ENCODE measurements at places on chromosomes 2 and 18. TPM values are rescaled to one million over a fixed set of nuclear protein-coding genes. Genes with fewer than 3 reads are reported as not detected.
A peak's percentile ranks its signal among the peaks of the same experiment; 100 is the strongest.

Gene TMEM37
- total RNA-seq = 28.5 TPM

Gene ABHD3
- total RNA-seq = 23.3 TPM

Gene SMC6
- total RNA-seq = 11.8 TPM

Gene MTCL1
- total RNA-seq = 11.7 TPM

Gene GTF2A1L
- not detected for total RNA-seq

Gene NAT8
- total RNA-seq = not detected

DNA sequence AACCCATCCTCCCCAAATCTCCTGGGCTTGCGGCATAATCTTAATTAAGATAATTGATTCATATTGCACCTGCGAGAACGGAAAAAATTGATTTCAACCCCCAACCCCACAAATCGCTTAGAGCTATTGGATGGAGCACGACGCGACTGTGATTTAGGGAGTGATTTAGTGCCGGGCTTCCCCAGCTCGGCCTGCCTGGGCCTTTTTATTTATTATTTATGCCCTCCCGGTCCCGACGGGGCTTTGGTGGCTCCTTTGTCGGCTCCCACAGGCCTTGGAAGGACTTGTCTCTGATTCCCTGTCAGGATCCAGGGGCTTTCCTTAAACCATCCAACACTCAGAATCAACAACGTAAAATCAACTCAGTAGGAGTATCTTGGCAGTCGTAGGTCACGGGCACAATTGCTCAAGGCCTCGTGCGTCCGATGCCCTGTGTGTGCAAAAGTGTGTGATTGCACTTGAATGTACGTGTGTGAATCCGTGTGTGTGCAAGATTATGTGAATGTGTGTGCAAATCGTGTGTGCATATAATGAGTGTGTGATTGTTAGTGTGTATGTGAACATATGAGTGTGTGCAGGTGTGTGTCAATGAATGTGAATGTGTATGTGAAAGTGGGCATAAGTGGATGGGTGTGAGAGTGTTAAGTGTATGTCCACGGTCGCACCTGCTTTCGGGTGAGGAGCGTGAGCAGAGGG lies 4.3 kb upstream of the NEUROD1 start:
- peaks cover 43% of the 10 kb centered on the region for H3K4me1 ChIP-seq
- H3K27me3 ChIP-seq = peaks cover 60% of the 10 kb centered on the region

DNA sequence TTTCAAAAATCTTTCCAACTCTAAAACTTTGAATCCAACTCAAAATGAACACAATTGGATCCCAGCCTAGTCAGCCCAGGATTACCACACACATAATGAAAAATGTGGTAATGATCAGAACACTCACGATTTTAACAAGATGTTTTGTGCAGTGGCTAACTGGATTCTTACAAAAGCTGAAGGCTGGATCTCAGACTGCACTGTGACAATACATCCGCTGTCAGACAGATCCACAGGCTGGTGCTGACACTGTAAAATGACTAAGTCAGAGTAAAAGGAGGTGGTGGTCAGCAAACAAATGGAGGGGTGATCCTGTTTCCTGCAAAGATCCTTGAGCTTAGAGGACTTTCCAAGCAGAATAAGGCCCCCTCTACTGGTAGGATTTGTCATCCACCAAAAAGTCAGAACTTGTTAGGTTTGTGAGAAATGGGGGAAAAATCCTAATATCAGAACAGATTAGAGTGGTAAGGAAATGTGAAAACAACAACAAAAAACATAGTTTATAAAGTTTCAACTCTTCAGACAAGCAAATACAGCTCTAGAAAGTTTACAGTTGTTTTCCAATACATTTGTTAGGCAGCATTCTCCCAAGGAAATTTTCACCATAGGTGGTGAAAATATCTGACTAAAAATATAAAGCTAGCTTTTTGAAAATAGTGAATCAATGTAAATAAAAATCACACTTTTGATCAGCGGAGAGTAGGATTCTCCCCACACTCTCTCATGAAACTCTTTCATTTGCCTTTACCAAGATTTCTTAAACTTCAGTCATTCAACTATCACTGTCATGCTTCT lies 211.9 kb downstream of the AGPS start:
- no peak overlapping the region for H3K4me3 ChIP-seq
- DNase-seq = no peak

- no peaks in the 10 kb centered on the region for H3K4me1 ChIP-seq
- no peak for DNase-seq
- no peak overlapping the region for H3K27ac ChIP-seq
- H3K36me3 ChIP-seq = no peaks in the 10 kb centered on the region
- no peak overlapping the region for H3K4me3 ChIP-seq
- no peaks in the 10 kb centered on the region for H3K27me3 ChIP-seq
These were observed 792.2 kb downstream of the SLC4A3 start for GRCh38 chr2:220419647-220420046.

GRCh38 chr2:180848393-180848792 lies 132.0 kb upstream of the UBE2E3 start:
- no peaks in the 10 kb centered on the region for H3K4me1 ChIP-seq
- H3K4me3 ChIP-seq = no peak overlapping the region
- DNase-seq = no peak
- H3K36me3 ChIP-seq = no peaks in the 10 kb centered on the region
- H3K27ac ChIP-seq = no peak overlapping the region

- no peaks in the 10 kb centered on the region for H3K27me3 ChIP-seq
- DNase-seq = no peak
- no peak overlapping the region for H3K4me3 ChIP-seq
- H3K4me1 ChIP-seq = no peaks in the 10 kb centered on the region
- no peak overlapping the region for H3K27ac ChIP-seq
These were observed 911.4 kb upstream of the ZEB2 start for GRCh38 chr2:145431181-145431951.

GRCh38 chr2:10185046-10185445 lies 62.5 kb downstream of the RRM2 start:
- H3K4me1 ChIP-seq = no peaks in the 10 kb centered on the region
- no peaks in the 10 kb centered on the region for H3K27me3 ChIP-seq
- no peaks in the 10 kb centered on the region for H3K36me3 ChIP-seq
- no peak overlapping the region for H3K4me3 ChIP-seq
- no peak overlapping the region for H3K27ac ChIP-seq

- no peak for DNase-seq
- peaks cover 6% of the 10 kb centered on the region for H3K4me1 ChIP-seq
- no peaks in the 10 kb centered on the region for H3K27me3 ChIP-seq
- no peaks in the 10 kb centered on the region for H3K36me3 ChIP-seq
- no peak overlapping the region for H3K4me3 ChIP-seq
These were observed 9.0 kb upstream of the MRPL19 start for GRCh38 chr2:75637568-75637967.

DNA sequence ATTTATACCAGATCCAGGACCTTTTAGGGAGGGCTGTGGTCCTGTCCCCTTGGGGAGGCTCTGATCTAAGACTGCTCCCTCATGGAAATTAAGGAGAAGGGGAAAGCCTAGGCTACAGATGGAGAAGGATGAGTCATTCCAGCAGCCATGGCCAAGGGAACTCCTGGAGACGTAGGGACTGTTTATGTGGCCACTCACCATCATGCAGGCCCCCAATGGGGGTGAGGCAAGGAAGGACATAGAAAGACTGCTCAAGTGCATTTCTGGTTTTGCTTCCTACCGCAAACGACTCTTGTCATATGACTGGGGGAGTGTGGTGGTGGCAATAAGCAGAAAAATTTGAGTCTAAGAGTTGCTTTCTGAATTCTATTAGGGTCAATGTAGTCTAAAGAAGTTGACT lies 54.0 kb upstream of the CYP1B1 start:
- peaks cover 8% of the 10 kb centered on the region for H3K4me1 ChIP-seq
- H3K27ac ChIP-seq = peak overlapping the region; percentile 54
- H3K36me3 ChIP-seq = no peaks in the 10 kb centered on the region
- DNase-seq = no peak
- no peak overlapping the region for H3K4me3 ChIP-seq
- no peaks in the 10 kb centered on the region for H3K27me3 ChIP-seq

- H3K27me3 ChIP-seq = no peaks in the 10 kb centered on the region
- no peaks in the 10 kb centered on the region for H3K4me1 ChIP-seq
- DNase-seq = no peak
These were observed 255.8 kb downstream of the ERBB4 start for GRCh38 chr2:212282671-212283261.

GRCh38 chr18:38619129-38619528 lies 1053.5 kb upstream of the CELF4 start:
- no peak for DNase-seq
- no peak overlapping the region for H3K27ac ChIP-seq
- H3K4me3 ChIP-seq = no peak overlapping the region

GRCh38 chr2:18401471-18401870 lies 159.0 kb downstream of the RDH14 start:
- no peaks in the 10 kb centered on the region for H3K4me1 ChIP-seq
- H3K27ac ChIP-seq = no peak overlapping the region
- no peak for DNase-seq
- no peak overlapping the region for H3K4me3 ChIP-seq
